Fibroblast of the conjunctiva (primary cell): ENCODE measurements at places on chromosomes 6 and 20.
A peak's percentile ranks its signal among the peaks of the same experiment; 100 is the strongest.

DNA sequence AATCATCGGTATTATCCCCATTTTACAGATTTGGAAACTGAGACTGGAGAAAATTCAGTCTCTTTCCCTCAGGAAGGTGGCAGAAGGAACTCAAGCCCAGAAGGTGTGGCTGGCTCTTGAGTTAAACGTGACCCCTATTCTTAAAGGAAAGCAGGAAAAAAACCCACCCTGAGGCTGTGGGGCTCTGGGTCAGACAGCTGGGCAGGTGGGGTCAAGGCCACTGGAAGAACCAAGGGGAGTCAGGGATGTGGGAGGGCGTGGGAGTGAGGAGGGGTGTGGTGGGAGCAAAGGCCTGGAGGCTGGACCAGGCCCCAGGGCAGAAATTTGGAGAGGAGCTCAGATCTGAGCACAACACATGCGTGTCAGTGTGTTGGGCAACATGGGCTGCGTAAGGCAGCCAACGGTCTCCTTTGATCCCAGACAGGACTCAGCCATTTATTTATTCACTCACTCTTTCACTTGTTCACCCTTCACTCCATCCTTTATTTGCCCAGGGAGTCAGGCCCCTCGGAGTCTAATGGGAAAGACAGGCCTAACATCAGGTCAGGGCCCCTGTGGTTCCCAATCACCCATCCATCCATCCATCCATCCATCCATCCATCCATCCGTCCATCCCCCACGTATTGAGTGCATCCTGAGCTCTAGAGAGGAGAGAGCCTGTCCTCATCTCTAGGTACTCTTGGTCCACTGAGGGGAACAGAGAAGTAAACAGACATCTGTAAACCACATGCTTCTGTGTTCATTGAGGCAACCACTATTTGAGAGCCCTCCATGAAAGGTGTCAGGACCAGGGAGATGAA is 165.0 kb downstream of the VEGFA start:
- DNase-seq = no peak

DNA sequence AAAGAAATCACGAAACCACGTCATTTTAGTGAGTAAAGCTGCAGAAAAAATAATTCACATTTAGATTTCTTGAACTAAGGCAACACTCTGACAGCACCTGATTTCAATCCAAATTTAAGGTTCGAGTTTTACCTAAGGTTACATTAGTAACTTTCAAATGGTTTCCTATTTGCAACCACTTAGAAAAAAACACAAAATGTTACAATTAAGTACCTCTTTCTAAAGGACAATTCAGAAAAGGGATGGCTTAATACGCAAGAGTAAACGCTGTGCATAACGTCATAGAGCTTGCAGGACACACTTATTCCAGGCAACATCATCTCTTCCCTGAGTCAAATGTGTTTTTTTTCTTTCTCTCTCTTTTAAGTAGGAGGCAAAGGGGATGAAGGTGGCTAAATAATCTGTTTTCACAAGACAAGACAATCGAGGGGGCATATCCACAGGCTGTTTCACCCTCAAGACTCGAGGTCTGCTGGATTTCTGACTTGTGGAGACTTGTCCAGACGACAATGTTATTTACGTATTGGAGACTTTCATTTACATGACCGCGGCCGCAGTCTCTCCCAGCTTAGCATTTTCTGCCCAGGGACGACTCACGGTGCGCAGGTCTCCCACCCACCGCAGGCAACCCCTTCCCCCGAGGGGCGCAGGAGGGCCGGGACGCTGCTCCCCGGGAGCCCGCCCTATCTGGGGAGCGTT is 86.0 kb downstream of the SESN1 start:
- DNase-seq = no peak

DNA sequence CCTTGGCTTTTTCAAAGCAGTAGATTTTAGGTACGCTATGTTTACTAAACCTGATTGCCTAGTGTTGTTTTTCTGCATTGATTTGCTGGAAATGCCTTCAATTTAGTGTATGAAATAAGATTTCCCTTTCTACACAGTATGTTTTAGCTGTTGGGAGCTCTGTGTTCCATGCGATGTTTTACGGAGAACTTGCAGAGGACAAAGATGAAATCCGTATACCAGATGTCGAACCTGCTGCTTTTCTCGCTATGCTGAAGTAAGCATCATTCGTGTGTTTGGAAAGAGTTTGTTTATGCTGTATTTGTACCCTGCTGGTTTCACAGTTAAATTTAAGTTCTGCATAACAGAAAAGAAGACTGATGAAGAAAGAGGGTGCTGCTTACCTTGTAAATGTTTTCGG is 1.9 kb downstream of the BTBD3 start:
- DNase-seq = no peak

DNA sequence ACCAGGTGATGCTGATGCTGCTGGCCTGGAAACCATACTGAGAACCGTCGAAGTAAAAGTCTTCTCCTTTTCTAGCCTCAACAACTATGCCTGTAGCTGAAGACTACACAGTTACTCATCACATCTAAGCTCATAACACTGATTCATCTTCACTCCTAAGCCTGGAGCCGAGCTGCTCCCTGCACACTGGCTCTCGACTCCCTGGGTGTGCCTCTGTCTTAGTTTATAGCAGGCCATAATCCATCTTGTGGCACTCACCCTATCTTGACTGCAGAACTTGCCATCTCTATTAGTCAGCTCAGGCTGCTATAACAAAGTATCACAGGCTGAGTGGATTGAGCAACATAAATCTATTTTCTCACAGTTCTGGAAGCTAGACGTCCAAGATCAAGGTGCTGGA is 191.0 kb downstream of the UNC5CL start:
- DNase-seq = no peak

- no peak for DNase-seq
Observed at GRCh38 chr6:168189200-168190013, 110.4 kb upstream of the FRMD1 start.

DNA sequence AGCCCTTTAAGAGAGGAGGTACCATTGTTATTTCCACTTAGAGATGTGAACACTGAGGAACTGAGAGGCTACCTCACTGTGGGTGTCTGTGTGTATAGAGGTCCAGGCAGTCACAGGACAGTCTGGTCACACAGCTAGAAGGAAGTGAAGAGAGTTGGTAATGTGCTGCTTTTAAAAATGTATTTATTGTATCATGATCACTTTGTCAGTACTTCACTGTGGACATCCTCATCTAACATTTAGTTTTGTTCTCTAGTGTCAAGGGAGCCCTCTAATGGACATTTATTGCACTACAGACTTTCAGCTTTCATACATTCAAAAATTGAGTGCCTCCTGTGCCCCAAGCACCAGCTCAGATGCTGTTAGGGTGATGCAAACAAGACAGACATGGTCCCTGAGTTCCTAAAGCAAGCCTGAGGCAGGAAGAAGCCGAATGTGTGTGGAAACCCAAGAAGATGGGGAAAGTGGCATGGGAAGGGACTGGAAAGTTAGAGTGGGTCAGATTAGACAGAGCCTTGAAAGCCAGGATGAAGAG is 123.0 kb downstream of the SLC16A10 start:
- DNase-seq = peak; percentile 49

DNA sequence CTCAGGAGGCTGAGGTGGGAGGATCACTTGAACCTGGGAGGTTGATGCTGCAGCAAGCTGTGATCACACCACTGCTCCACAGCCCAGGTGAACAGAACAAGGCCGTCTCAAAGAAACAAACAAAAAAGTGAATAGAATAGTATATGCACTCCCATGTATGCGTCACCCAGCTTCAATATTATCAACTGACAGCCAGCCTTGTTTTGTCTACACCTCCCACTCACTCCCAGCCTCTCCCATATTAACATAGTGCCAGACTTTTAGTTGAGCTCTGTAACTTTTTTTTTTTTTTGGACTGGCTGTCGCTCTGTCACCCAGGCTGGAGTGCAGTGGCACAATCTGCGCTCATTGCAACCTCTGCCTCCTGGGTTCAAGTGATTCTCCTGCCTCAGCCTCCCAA is 18.1 kb upstream of the ILRUN start:
- DNase-seq = no peak

GRCh38 chr20:58148891-58149290 is 79.6 kb downstream of the ANKRD60 start:
- no peak for DNase-seq

DNA sequence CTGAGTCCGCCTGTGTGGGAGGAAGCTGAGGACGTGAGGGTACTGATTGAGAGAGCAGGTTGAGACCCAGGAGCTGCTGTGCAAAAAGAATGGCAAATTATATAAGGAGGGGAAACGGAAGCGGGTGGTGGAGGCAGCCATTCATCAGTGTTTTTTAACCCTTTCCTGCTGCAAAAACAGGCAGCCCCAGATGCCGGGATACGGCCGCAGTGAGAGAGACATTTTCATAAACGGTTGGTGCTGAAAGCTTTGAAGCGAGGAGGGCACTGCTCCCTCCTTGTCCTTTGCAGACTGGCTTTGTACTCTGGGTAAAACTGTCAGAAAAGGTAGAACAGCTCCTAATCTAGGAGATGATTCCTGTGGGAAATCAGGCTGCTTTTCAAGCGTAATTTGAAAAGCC is 56.4 kb downstream of the TTI1 start:
- DNase-seq = no peak

DNA sequence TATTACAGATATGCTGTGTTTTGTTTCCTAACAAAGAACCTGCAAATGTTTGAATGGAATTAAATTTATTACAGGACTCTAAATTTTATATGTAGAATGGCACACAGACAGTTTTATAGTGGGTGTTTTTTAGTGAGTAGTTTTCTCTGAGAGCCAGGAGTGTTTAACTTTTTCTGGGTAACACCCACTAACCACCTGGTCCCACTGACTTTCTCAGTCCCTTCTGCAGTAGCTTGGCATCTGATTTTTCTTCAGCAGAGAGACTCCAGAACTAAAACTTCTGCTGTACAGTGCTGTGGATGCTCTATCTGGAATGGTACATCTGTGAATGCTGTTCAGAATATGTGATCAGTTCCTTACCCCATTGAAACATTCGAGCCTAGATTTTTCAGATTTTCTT is 6.3 kb downstream of the YWHAB start:
- DNase-seq = no peak

DNA sequence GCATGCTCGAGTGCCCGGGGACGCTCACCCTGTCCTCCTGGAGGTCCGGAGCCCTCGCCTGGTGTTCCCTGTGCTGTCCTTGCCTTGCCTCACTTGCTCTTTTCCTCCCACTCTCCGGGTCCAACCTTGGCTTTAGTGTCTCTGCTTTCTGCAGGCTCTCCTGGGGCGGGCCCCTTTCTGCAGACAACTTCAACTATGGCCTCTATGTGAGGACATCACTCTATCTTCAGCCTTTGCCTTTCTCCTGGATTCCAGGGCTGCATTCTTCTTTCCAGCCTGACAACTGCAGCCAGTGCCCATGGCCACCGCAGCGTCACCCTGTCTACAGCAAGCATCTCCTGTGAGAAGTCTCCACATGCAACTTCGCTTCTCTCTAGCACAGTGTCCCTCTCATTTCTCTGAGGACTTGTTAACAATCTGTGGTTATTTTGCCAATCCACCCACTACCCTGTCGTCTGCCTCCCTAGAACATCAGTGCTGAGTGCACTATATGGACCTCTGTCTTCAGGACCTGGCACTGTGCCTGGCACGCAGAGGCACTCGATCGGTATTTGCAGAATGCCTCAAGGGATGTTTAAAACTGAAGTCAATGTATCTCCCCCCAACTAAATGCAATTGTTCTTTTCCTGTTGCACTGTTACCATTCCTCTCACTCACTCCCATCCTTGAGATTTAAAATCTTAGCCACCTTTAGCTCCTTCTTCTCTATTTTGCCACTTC is 35.9 kb downstream of the FOXC1 start:
- no peak for DNase-seq

GRCh38 chr6:1594445-1595200 is 15.1 kb upstream of the FOXC1 start:
- no peak for DNase-seq

- no peak for DNase-seq
Observed at GRCh38 chr20:53814060-53814459, 220.4 kb upstream of the ZNF217 start.

GRCh38 chr6:166862287-166862977 is 93.9 kb downstream of the RNASET2 start:
- no peak for DNase-seq

DNA sequence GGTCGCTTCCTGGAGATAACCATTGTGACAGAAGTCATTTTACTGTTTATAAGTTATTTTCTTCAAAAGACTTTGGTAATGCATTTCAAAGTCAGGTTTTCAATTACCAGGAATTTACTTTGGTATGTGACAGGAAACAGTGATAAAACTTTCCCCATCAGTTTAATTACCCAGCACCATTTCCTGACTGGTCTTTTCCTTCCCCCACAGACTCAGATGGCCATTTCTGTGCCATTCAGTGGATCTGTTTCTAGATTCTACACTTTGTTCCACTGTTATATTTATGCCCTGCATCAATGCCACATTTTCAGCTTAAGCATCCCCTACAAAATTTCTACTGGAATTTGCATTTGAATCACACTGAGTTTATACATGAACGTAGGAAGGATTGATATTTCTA is 16.3 kb downstream of the RRBP1 start:
- no peak for DNase-seq

GRCh38 chr6:10759312-10759839 is 11.8 kb downstream of the TMEM14B start:
- peak; percentile 80 for DNase-seq
